ENCODE measurements at places on chromosomes 13 and 19.

- DNase-seq: no peak
Measured at GRCh38 chr13:114283576-114283975, 2.2 kb downstream of the UPF3A start.

DNA sequence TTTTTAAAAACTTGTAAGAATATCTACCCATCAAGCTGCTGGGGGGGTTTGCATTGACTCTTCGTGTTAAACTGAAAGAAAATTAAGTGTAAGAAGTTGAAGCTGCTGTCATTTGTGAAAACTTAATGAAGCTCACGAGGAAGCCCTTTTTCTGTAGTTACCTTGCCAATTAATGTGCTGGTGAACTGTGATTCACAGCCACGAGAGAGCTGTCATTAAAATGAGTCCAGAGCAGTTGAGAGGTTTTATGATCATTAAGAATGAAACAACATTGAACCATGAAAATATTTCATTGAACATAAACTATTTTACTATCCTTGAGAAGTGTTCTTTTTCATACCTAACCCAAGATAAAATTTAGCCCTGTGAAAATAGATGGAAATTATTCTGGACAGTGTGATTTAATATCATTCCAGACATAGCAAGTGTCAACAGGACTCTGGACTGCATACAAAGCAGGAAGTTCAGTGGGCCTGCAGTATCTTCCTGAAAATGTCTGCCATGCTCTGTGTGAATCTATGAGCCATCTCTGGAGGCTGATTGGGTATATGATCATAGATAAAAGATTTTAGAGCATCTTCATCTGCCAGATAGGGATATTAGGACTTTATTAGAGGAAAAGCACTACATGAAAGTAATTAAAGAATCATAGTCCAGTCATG, 53.8 kb downstream of the DPY19L3 start:
- DNase-seq: no peak

GRCh38 chr19:12899891-12900518, 9.0 kb downstream of the GCDH start:
- no peak for DNase-seq

GRCh38 chr13:30114571-30115256, 192.6 kb downstream of the KATNAL1 start:
- peak; percentile 95 for DNase-seq

DNA sequence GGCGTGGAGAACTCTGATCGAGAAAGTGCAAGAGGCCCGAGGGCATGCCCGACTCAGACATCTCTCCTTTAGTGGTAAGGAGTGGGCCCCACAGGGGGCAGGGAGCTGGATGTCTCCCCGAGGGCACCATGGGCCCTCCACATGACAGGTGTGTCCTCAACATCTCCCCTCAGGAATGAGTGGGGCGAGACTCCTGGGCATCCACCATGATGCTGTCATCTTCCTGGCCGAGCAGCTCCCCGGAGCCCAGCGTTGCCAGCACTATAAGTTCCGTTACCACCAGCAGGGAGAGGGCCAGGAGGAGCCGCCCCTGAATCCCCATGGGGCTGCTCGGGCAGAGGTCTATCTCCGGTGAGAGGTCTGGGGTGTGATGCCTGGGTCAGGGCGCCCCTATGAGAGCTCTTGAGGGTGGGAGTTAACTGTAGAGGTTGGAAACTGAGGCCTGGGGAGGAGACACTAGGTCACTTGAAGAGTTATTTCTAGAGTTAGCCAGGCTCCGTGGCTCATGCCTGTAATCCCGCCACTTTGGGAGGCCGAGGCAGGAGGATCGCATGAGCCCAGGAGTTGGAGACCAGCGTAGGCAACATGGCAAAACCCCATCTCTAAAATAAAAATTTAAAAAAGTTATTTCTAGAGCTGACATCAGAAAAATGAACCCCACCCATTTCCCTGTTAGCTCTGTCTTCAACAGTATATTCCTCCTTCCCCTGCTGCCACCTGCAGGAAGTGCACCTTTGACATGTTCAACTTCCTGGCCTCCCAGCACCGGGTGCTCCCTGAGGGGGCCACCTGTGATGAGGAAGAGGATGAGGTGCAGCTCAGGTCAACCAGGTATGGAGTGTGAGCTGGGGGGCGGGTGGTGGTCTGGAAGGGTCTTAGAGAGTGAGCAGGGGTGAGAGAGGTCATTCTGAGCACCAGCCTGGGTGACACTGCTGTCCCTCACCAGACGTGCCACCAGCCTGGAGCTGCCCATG, 5.1 kb downstream of the IGFLR1 start:
- DNase-seq: peak; percentile 59

DNA sequence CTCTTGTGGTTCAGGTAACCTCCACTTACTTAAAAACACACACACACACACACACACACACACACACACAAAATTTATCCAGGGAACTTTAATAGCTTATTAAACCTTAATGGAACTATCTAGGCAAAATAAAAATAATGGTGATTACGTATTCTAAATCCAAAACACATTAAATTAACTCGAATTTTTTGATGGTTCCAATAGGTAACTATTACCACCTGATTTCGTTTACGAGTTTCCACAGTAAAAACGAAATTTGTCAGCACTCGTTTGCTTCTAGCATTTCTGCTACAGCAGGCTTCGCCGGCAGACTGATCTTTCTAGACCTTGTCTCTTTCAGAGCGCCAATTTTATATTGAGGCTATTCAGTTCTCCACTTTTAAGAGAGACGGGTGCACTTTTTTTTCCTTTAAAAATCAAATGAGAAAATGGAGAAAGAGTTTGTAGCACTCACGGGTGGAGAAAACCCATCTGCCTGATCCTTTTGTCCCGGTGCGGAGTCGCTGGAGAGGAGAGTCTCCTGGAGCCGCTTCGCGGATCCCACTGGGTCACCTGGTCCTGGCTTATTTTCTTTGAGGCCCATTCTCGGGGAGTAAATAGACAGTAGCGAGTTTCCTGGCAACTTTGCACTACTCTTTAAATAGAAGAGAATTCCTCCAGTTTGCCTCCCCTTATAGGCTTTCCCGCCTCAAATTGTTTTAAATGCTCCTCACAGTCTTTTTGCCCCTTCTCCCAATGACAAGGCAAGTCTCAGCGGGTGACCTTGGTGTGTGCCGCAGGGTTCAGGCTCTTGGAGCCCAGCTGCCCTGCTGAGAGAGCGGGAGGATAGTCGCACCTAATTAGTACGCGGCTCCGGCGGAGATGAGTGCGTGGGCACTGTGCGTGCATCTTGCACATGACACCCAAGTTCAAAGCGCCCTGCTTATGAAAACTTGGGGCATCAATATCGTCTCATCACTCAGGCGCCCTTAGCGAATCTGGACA, 117.0 kb downstream of the KCNRG start:
- DNase-seq: peak; percentile 26

DNA sequence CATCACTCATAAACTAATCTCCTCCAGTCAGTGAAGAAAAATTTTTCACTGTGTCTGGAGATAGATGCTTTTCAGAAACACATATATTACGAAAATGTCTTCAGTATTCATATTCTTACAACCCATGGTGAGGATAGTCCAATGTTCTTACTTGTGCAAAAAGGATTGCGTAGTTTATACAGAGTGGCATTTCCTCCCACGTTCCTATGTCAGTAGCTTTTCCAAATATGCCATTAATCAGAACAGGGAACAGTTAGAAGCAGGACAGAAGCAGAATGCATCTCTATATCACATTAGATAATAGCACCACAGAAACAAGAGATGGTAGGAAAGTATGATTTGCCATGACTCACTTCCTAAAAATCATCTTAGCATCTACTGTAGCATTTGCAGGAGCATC, 282.9 kb downstream of the SLITRK5 start:
- no peak for DNase-seq

DNA sequence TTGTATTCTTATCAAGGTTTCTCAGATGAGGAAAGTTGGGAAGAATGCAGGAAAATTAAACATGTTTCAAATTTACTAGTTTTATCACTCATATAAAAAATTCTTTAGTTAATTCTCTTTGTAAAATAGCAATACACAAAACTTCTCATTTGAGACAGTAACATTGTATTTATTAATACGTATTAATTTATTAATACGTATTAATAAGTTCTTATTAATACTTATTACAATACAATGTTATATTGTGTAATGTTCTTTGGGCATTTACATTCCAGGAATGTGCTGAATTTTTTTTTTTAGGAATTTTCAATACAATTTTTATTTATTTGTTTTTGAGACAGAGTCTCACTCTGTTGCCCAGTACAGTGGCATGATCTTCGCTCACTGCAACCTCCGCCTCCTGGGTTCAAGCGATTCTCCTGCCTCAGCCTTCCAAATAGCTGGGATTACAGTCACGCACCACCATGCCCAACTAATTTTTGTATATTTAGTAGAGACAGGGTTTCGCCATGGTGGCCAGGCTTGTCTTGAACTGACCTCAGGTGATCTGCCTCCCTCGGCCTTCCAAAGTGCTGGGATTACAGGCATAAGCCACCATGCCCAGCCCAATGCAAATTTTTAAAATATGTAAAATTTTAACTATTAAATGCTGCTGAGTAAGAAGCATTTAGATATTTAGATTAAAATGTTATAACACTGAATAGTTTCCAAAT, 31.6 kb downstream of the MBNL2 start:
- DNase-seq: no peak

- no peak for DNase-seq
Measured at GRCh38 chr19:13031917-13032623, 36.8 kb downstream of the NFIX start.

DNA sequence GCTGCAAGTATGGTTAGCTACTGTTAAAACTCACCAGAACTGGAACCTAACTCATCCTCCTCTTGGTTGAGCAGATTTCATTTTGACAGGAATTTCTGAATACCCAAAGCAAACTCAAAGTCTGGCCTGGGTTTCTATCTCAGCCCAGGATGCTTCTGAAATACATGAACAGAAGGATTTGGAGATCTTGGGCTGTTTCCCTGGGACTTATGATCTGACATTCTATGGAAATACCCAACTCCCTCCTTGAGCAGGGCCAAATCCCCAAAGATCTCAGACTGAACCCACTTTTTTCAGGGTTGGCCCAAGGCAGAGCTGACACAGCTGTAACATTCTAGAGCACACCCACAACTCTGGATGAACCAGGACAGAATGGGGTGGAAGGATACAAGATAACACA, 1.1 kb upstream of the ITM2B start:
- DNase-seq: no peak

DNA sequence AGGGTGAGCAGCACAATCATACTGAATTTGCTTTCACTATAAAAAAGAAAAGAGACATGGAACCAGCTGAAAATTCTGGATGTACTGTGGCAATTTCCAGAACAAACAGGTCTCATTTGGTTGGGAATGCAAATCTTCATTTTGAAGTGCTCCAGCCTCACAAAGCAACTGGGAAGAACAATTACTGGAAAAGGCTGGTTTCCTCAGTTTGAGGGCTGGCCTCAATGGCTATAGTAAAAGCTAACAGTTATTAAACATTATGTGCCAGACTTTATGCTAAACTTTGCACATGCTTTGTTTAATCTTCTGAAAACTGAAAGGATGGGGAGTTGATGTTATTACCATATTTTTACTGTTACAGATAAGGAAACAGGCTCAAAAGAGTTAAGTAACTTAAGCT, 3.0 kb downstream of the OBI1 start:
- DNase-seq: no peak

DNA sequence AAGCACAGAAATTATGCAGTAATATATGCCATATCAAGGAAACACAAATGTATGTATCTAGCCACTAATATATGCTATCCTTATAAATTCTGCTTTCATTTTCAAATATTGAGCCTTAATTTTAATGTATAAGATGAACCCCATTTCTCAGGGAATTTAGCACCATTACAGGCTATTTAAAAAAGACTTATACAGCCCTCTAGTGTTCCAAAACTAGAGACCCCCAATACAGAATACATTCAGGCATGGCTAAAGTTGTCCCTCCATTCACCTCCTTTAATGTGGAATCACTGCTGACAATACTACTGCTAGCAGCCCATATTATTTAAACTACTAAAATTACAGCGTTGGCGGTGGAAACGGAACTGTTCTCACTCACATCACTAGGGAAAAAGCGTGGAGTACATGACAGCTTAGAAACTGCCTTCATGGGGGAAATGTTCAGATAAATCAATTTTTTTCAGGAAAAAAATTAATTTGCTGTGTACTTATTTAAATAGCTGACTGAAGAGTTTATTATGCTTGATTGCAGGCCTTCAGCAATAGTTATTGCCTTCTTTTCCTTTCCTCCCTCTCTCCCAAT, 541.0 kb downstream of the PCDH9 start:
- DNase-seq: no peak

DNA sequence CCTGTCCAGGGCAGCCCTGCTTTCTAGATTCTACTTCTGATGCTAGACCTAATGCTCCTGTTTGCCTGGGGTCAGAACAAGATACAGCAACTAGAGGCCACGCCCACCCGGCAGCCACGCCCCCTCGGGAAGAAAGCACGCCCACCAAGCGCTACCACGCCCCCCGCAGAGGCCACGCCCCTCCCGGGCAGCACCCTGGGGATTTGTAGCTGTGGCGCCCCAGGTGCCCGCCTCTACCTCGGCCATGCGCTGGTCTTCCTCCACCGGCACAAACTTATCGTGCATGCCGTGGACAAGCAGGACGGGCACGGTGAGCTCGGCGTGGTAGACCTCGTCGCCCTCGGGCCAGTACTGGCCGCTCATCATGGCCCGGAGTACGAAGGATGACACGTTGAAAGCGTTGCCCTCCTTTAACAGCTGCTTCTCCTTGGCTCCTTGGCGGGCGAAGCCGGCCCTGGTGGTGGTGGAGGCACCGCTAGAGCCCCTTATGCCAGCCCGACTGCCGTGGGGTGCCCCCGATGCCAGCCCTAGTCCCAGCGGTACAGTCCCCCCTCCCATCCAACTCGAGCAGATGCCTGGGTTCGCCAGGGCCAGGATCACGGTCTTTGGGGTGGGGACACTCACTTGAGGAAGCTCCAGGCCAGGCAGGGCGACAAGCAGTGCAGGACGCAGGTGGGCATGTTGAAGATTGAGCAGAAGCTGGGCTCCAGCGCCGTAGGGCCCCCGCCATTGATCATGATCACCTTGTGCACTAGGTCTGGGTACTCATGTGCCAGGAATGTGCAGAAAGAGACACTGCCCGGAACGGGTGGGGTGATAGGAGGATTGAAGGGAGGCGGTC, 9.0 kb downstream of the ABHD8 start:
- peak; percentile 60 for DNase-seq

GRCh38 chr13:107873926-107874325, 341.4 kb downstream of the LIG4 start:
- DNase-seq: no peak

DNA sequence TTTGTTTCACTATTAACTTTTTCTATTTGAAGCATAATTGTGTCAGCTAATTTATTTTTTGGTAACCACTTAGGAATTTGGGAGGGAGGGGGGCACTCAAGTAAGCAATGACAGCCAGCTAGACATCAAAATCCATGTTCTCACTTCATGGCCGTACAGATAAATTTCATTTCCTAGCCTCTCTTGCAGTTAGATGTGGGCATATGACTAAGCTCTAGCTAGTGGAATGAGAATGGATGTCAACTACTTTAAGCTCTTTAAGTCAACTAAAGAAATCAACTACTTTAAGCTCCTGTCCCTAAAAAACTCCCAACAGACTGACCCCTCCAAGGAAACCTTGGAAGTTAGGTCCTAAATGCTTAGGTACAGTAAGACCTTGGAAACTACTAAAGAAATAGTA, 92.0 kb downstream of the KCNRG start:
- no peak for DNase-seq

- DNase-seq: no peak
Measured at GRCh38 chr13:60973529-60973928, 442.1 kb downstream of the PCDH20 start.
